ENCODE measurements at places on chromosomes 6 and 20.

DNA sequence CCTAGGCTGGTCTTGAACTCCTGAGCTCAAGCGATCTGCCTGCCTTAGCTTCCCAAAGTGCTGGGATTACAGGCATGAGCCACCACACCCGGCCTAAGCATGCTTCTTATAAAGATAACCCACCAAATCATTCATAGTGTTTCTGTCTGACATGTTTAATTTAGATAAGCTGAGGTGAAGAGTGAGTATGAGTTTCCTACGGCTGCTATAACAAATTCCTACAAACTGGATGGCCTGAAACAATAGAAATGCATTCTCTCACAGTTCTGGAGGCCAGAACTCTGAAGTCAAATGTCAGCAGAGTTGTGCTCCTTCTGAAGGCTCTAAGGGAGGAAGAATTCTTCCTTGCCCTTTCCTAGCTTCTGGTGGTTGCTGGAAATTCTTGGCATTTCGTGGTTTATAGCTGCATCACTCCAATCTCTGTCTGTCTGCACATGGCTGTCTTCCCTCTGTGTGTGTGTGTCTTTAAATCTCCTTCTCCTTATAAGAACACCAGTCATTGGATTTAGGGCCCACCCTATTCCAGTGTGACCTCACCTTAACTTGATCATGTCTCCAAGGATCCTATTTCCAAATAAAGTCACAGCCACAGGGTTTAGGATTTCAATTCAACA, 29.9 kb downstream of the MAPK13 start:
- DNase-seq, result no peak

DNA sequence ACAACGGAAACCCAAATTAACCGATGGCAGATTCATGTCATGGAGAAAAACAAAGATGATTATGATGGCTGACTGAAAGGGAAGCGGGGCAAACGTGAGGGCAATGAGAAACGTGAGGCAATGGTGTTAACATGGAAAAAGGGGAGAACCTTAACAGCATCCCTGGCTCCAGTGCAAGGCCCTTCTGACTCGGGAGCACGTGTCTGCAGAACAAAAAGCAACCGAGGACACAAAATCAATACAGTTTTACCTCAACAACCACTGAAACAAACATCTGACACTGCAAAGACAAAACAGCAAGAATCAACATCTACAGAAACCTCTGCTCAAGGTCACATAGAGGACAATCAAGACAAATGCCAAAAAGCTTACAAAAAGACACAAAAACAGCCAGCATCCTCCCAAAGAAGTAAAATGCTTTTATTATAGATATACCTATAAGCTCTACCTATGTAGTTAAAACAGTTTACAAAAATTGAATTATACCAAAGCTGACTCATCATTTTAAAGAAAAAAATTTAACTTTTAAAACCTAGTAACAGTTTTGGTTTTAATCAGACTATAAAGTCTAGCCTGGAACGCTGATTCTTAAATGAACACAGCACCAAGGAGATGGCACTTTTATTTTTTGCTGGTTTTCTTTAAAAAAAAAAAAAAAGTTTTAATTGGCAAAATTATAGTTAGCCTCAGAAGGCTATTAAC, 43.1 kb downstream of the SMLR1 start:
- no peak for DNase-seq

- no peak for DNase-seq
Observed at GRCh38 chr20:63238514-63239125, 2.9 kb downstream of the BIRC7 start.

DNA sequence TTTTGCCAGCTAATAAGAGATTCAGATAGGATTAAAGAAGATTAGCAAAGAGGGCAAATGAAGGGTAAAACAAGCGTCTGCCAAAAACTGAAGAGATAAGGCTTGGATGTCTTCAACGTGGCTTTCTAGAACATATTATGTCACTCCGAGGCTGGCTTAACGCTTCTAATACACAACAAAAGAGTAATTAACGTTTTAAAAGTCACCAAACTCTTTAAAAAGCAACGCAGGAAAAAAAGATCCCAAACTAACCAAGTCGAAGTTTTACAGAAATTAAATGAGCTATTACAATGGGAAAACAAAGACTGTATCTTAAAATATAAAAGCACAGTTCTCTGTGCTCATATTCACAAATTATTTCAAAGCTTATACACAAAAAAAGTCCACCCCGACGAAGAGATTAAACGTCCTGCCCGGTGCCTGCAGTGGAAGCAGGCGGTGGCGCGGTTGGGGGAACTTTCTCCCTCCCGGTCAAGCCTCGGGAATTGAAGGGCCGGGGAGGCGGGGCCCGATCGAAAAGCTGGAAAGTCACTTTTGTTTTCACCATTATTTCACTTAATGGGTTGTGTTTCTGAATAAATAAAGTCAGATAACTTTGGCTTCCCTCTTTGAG, 1.2 kb downstream of the MAK start:
- no peak for DNase-seq

GRCh38 chr6:14641423-14642135, 524.0 kb downstream of the CD83 start:
- DNase-seq, result no peak

- no peak for DNase-seq
Observed at GRCh38 chr6:106773996-106774629, 144.7 kb downstream of the QRSL1 start.

- DNase-seq, result no peak
Observed at GRCh38 chr6:79249136-79249535, 14.7 kb upstream of the HMGN3 start.

DNA sequence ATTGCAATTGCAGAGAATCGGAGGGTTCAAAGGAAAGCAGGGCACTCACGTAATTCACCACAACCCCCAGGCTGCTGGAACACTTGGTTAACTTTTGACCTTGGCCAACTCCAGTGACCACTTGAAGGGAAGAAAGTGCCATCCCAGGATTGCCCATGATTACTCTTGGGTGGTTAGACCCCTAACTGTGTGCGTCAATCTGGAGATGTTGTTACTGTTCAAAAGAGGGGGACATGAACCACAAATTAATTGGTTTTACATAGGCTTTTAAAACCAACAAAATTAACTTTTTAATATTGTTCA, 50.1 kb upstream of the NCOA3 start:
- no peak for DNase-seq

GRCh38 chr6:44672841-44673240, 285.3 kb downstream of the CDC5L start:
- DNase-seq, result no peak

GRCh38 chr6:9266741-9267140, 831.4 kb upstream of the SLC35B3 start:
- no peak for DNase-seq

DNA sequence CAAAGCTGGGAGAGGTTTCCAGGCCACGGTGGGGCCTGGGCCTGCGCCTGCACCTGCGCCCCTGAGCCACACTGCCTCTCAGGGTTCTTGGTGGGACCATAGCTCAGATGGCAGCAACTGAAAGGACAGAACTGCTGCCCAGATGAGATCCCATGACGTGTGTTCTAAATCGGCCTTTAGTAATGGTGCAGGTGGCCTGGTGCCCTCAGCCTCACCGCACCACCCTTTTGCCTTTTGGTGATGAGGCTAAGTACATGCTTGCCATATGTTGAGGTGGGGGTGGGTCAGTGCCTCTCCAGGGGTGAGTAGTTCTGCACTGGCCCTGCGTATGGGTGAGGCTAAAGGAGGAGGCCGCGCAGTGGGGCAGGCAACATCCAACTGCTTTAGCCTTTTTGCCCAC, 7.4 kb downstream of the PSMG4 start:
- no peak for DNase-seq

DNA sequence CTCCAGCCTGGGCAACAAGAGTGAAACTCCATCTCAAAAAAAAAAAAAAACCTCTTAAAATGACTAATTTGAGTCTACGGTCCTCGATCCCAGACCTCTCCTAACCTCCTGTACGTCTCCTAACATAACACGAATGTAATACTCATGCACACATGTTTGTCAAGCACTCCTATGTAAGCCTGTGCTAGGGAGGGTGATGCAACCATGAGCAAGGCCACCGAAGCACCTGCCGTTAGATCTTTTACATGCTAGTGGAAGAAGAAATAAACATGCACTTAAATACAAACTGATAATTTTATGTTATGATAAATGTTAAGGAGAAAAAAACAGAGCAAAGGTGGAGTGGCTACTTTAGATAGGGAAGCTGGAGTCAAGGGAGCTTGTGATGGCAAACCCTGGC, 72.3 kb upstream of the BEND3 start:
- no peak for DNase-seq

DNA sequence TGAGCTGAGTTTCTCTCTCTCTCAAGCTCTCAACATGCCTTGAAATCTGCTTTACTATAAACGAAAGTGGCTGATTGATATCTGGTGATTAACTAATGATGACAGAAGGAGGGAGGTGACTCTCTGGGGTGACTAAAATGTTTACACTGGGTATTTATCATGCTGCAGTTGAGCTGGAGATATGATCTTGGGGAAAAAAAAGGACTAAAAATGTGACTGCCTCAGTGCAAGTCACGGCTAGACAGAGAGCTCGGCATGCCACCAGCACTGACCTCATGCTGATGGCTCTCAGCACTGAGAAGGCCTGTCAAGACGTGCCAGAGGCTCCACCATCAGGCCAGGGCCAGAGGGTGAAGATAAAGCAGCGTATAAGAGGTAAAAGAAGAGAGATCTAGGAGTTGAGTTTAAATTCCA, 103.1 kb upstream of the SPACA1 start:
- DNase-seq, result no peak

GRCh38 chr6:169997930-169998218, 246.5 kb downstream of the ERMARD start:
- no peak for DNase-seq

- no peak for DNase-seq
Observed at GRCh38 chr6:90005048-90005827, 111.0 kb downstream of the GJA10 start.

GRCh38 chr6:143621876-143622605, 55.7 kb upstream of the PHACTR2 start:
- DNase-seq, result no peak

GRCh38 chr20:23654000-23654399, 16.2 kb upstream of the CST3 start:
- DNase-seq, result no peak

- DNase-seq, result no peak
Observed at GRCh38 chr20:22385602-22386305, 198.6 kb downstream of the FOXA2 start.

DNA sequence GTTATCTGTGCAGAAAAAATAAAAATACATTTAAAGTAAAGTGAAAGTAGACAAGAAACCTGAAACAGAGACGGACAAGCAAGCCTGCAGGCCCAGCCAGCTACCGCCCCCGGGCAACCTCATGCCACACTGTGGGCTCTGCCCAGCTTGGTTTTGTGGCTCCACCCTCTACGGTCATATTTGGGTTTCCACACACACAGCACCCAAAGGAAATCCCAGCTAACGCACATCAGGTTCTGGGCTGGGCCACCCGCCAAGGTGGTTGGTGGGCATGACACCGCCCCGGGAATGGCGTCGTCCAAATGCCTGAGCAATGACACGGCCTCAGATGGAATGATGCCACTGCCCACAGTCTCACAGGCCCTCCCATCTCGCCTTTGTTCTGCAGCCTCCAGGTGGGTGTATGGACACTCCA, 22.9 kb downstream of the FAM110A start:
- DNase-seq, result no peak

GRCh38 chr20:1171461-1172093, 13.2 kb downstream of the TMEM74B start:
- no peak for DNase-seq

GRCh38 chr6:33469661-33470060, 15.3 kb downstream of the ZBTB9 start:
- no peak for DNase-seq

All from stimulated activated CD8-positive, alpha-beta memory T cell treated with anti-CD3 and anti-CD28 coated beads, Interleukin-2, amount 100 ng/mL, for 1 hour (primary cell).